Right atrium auricular region (tissue), 2 donors: ENCODE measurements at places on chromosomes 11 and 22. TPM values are rescaled to one million over a fixed set of nuclear protein-coding genes. Genes with fewer than 3 reads are reported as not detected.

MS4A4A gene
- 11.6 TPM for total RNA-seq

MRGPRX4 gene
- not detected for total RNA-seq

DENND5A gene
- 75.8 TPM for total RNA-seq

CLTCL1 gene
- total RNA-seq = 19.1 TPM

FHIP1B gene
- total RNA-seq = 26.7 TPM

VSIG10L2 gene
- total RNA-seq = not detected

OR2AT4 gene
- not detected for total RNA-seq

FGF4 gene
- total RNA-seq = not detected

MMP8 gene
- total RNA-seq = 0.35 TPM

NPAS4 gene
- total RNA-seq = 0.19 TPM

SAA4 gene
- total RNA-seq = not detected

EXPH5 gene
- total RNA-seq = 1.4 TPM
